BJ (cell line): ENCODE measurements at places on chromosomes 5 and 9.

DNA sequence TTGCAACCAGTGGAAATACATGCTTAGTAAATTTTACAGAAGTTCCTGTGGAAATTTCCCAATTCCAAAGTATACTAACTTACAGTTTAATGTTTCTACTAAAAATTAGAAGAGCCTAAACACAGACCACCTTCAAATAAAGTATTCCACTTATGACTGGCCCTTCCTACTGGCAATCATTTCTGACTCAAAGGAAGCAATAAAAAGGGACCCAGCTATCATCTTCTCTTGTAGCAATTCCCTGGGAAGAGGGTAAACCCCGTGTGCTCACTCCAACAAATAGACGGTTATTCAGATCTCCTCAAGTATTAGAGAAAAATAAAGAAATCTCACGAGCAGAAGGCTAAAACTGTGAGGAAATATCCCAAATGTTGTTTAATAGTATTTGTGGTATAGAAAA, 43.3 kb downstream of the GOLPH3 start:
- DNase-seq: no peak

GRCh38 chr5:153520137-153520536, 29.7 kb downstream of the GRIA1 start:
- no peak for DNase-seq

GRCh38 chr5:172749881-172750633, 20.9 kb downstream of the DUSP1 start:
- no peak for DNase-seq

- DNase-seq: no peak
Measured at GRCh38 chr5:54909911-54910870, 75.2 kb downstream of the ESM1 start.

- no peak for DNase-seq
Measured at GRCh38 chr9:107918749-107919148, 429.2 kb upstream of the KLF4 start.

GRCh38 chr5:134580001-134580460, 52.6 kb downstream of the SAR1B start:
- DNase-seq: no peak

- no peak for DNase-seq
Measured at GRCh38 chr5:66072031-66072430, 72.1 kb upstream of the SREK1 start.

DNA sequence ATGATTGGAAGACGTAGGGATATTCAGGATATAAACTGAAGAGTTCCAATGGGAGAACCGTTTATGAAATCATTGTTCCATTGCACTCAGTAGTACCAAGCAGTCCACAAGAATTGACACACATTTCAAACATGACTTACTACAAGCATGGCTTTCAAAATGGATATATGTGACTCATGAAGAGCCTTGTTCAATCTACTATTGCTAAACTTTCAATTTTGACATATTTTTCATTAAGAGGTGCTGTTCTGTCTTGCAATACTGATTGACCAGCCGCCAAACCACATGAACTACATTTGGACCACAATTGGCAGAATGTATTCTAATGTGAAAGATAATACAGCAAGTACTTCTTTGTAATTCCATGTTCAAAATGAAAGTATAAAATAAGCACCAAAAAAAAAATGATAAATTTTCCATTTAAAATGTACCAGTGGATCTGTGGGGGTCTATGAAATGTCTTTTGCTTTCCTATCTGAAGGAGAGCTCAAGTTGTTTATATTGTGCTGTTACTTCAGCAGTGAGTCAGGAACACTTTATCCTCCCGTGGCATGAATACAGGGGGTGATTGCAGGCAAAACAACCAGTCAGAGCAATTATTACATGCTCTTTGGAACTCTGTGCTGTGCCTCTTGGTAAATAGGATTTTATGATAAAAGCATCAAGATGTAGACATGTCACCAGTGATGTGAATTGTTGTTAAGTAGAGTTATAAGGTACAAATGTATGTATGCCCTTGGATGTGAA, 366.0 kb downstream of the ARRDC3 start:
- DNase-seq: no peak

DNA sequence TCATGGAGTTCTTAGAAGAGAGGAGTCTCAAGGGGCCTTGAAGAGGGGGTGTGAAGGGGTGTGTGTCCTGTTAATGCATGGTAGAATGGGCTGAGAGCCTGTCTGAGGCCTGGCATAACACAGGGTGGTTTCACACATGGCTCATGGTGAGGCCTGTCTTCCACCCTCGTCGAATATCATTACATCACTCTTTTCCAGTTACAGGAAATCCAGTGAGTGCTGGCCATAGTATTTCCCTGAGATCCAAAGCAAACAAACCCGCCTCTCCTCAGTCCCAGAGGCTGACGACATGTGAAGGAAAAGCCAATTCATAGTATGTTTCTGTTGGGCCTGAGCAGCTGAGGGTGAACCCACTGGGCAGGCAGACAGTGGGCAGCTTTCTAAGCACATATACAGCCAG, 159.4 kb upstream of the NR3C1 start:
- no peak for DNase-seq

DNA sequence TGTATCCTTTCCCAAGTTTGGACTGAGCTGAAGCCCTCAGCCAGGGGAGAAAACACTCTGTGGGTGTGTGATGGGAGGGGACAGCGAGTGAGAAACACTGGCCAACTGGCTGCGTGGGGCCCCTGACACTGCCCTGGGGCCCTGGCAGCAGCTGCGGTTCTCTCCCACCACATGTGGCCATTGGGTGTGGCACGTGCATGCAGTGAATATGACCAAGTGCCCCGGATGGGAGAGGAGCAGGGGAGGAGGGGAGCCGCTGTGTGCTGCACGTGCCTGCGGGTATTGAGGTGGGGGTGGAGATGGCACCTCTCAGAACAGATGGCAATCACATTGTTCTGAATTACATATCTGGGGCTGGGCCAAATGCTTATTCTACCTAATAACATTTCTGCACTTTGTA, 242.4 kb upstream of the PCSK5 start:
- DNase-seq: no peak

DNA sequence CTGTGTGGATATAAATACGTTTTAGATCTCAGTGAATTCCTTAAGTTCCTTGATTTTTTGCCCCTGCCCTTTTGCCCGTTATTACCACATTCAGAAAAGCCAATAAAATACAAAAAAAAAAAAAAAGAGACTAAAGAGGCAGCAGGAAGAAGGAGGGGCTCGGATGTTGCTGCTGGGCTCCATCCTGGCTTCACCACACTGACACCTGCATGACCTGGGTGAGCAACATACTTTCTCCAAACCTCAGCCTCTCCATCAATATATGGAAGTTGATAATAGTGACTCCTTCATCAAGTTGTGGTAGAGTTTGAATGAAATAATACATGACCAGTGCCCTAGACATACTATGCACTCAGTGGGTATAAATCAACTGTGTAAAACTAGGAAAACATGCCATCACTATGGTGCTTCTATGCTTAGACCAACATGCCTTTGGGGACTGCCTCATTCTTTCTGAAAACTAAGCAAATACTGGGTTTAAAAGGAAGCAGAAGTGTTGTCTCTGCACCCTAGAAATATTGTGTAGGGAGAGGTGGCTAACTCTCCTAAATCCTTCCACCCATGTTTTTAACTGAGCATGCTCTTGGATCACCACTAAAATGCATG, 243.0 kb downstream of the PIK3R1 start:
- DNase-seq: no peak

DNA sequence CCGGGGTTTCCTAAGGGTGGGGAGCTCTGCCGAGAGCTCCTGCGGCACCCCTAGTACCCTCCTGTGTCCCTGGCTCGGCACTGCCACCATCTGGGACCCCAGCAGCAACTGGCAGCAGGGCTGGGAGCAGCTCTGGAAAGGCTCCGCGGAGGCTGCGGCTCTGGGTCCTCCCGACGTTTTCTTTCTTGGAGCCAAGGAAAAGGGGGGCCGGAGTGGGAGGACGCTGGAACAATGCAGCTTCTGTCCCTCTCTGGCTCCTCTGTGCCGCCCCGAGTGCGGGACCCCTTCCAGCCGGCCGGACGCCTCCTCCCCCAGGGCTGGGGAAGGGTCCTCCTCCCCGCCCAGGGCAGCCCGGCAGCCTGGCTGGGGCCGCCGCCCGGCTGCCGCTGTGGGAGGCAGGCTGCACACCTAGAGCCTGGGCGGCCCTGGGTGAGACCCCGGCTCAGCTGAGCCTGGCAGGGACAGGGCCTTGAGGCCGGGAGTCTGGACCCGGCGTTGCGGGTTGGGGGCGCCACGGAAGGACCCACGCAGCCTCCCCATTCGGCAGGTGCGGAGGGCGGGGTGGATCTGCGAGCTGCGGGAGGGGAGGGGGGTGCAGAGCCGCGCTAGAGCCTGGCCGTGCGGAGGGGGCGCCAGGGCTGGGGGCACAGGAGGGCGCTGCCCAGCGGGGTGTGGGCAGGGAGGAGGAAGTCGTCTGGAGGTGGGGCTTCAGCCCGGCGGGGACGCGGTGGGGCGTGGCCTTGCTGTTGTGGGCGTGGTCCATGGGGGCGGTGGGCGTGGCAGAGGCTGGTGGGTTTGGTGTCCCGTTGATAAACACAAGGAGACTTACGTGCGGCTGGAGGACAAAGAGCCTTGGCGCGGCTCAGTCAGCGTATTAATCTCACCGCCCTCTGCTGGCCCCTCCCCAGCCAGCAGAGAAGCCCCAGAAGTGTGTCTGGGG, 15.1 kb downstream of the GPSM1 start:
- no peak for DNase-seq

GRCh38 chr5:133423618-133424282, 188.6 kb downstream of the FSTL4 start:
- no peak for DNase-seq

GRCh38 chr5:169289520-169289919, 11.4 kb downstream of the SLIT3 start:
- no peak for DNase-seq

DNA sequence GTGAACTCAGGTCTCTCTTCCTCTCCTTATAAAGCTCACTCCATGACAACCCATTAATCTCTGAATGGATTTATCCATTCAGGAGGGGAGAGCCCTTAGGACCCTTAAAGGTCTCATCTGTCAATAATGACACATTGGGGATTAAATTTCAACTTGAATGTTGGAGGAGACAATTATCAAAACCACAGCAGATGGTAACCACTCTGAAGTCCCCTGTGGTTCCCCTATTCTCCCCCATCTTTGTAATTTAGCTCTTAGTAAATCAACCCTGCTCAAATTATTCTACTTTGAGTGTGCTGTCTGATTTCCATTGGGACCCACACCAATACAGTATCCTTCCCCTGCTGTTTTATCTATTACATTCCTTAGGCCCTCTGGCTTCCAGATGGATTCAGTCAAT, 72.0 kb upstream of the RAI14 start:
- no peak for DNase-seq

GRCh38 chr5:167699432-167699831, 592.0 kb upstream of the WWC1 start:
- DNase-seq: peak; percentile 99

GRCh38 chr5:433836-434235, 9.1 kb upstream of the EXOC3 start:
- no peak for DNase-seq

DNA sequence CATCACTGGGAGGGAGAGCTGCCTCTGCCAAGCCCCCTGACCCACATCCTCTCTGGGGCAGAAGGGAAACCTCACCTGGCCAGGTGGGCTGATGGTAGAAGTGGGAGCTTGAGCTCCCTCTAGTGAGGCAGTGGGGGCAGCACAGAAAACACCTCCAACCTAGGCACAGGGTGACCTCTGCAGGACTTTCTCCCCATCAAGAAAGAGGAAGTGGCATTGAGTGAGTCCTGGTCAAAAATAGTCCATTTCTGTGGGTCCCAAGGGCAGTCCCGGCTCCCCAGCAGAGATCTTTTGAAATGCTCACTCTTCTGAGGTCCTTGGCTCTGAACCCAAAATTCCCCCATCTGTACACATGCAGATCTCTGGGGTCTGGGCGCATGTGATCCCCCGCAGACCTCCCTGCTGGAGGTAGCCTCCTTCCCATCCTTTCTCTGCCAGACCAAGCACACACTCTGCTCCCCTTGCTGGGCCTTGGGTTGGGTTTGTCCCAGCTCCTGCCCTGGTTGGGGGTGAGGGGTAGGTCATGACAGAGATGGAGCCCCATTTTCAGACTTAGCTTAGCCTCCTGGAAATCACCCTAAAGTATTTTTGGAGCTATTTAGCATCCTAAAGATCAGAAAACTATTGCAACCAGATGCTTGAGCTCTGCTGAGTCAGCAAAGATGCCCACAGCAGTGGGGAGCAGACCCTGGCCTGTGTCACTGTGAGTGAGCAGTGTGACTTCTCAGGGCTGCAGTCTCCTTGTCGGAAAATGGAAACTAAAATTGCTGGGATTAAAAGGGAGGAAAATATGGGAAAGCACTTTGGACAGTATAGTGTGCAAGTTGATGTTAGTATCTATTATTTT, 41.6 kb upstream of the LCP2 start:
- no peak for DNase-seq

DNA sequence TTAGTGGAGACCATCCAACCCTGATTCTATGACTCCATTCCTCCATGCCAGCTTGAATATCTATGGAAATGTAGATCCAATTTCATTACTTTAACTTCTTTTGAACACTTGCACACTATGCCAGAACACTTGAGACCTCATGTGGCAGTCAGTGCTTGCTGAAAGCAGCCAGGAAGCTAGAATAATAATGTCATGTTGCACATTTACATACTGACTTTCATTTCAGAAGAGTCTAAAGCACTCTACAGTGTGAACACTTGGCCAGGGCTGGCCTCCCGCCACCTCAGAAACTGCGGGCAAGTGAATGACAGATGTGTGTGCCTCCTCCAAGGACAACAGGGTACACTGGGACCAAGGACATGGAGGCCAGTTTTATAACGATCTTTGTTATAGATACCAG, 97.3 kb downstream of the SLF1 start:
- no peak for DNase-seq

- no peak for DNase-seq
Measured at GRCh38 chr9:109852556-109852955, 72.6 kb downstream of the PALM2AKAP2 start.

GRCh38 chr5:177483994-177484901, 10.8 kb upstream of the DBN1 start:
- no peak for DNase-seq

GRCh38 chr5:76535577-76535976, 87.6 kb downstream of the F2RL2 start:
- no peak for DNase-seq

GRCh38 chr5:55551358-55551757, 16.6 kb upstream of the PLPP1 start:
- no peak for DNase-seq

DNA sequence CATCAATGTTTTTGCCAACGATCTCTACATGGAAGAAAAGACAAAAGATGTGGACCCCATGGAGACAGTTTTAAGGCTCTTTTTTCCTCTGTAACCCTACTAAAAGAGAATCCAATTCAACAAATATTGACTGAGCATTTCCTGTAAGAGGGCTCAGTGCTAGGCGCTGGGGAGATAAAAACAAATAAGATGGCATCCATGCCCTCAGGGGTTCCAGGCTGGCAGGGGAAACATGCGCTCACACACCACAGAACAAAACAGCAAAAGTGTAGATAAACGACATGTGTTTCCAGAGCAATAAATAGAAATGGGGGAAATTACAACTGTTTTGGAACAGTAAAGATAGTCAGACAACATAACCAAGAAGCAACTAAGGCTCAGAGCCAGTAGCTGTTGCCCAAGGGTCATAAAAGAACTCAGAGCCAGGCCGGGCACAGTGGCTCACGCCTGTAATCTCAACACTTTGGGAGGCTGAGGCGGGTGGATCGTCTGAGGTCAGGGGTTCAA, 25.2 kb downstream of the ZNF608 start:
- DNase-seq: no peak

- DNase-seq: peak; percentile 62
Measured at GRCh38 chr5:68478301-68479095, 262.9 kb downstream of the PIK3R1 start.

- DNase-seq: no peak
Measured at GRCh38 chr5:115274584-115274983, 11.9 kb upstream of the PGGT1B start.

GRCh38 chr9:93686127-93686879, 109.9 kb downstream of the PHF2 start:
- no peak for DNase-seq
